Naive thymus-derived CD8-positive, alpha-beta T cell (primary cell): ENCODE measurements at places on chromosomes 4 and X. TPM values are rescaled to one million over a fixed set of nuclear protein-coding genes. Genes with fewer than 3 reads are reported as not detected.

GRCh38 chr4:23582671-23583070 lies 307.2 kb downstream of the PPARGC1A start:
- DNase-seq: no peak

GRCh38 chr4:168415911-168416310 lies 64.4 kb downstream of the DDX60L start:
- no peak for DNase-seq

- no peak for DNase-seq
Measured at GRCh38 chr4:22531311-22532019, 15.6 kb upstream of the ADGRA3 start.

- DNase-seq: no peak
Measured at GRCh38 chr4:121973816-121974215, 22.0 kb upstream of the TRPC3 start.

DNA sequence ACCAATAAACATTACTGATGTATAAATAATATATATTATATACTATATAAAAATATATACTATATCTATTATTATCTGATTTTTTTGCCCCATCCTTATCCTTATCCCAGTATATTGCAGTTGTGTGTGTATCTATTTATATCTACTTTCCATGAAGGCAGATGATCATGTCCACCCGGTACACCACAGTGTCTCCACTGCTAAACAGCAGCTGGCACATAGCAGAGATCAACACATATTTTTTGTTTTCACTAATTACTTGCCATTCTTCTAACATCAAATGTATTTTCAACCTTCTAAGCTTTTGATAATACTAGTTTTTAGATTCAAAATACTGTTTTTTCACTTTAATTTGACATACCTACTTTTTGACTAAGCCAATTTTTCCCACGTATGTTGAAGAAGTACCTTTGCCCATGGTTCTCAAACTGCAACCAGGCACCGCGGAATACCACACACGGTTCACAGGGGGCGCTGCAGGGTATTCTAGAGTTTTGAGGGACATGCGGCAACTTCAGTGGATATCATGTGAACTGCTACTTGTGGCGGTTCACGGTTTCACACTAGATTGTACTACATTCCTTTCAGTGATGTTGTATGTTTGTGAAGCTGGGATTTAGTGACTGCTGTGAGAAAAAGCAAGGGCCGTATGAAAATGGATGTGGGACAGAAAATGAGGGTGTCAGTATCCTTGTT lies 182.5 kb upstream of the NPY2R start:
- no peak for DNase-seq

DNA sequence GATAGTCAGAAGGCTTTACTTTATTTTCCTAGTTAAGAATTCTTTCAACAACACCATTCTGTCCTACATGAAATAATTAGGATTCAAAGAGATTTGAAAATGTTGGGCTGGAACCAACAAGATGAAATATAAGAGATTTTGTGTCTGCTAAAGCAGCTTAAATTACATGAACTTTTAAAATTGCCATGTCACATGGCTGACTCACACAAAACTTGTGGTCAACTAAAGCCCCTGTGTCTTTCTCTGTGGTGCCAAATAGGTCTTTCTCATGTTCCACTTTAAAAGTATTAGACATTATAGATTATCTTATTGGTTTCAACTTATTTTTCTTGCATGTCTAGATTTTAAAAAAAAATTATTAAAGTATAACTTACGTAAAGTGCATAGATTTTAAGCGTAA lies 60.8 kb upstream of the FHL1 start:
- no peak for DNase-seq

- no peak for DNase-seq
Measured at GRCh38 chrX:44428989-44429627, 85.6 kb upstream of the EFHC2 start.

NDST3 gene
- total RNA-seq: not detected

GPRIN3 gene
- 6.3 TPM for total RNA-seq

CYP4V2 gene
- total RNA-seq: 29.4 TPM

FABP2 gene
- total RNA-seq: 0.47 TPM

KLB gene
- total RNA-seq: not detected

CT47C1 gene
- total RNA-seq: not detected

HS3ST1 gene
- 0.60 TPM for total RNA-seq
